ENCODE measurements at places on chromosomes 7 and 10.
A peak's percentile ranks its signal among the peaks of the same experiment; 100 is the strongest.

DNA sequence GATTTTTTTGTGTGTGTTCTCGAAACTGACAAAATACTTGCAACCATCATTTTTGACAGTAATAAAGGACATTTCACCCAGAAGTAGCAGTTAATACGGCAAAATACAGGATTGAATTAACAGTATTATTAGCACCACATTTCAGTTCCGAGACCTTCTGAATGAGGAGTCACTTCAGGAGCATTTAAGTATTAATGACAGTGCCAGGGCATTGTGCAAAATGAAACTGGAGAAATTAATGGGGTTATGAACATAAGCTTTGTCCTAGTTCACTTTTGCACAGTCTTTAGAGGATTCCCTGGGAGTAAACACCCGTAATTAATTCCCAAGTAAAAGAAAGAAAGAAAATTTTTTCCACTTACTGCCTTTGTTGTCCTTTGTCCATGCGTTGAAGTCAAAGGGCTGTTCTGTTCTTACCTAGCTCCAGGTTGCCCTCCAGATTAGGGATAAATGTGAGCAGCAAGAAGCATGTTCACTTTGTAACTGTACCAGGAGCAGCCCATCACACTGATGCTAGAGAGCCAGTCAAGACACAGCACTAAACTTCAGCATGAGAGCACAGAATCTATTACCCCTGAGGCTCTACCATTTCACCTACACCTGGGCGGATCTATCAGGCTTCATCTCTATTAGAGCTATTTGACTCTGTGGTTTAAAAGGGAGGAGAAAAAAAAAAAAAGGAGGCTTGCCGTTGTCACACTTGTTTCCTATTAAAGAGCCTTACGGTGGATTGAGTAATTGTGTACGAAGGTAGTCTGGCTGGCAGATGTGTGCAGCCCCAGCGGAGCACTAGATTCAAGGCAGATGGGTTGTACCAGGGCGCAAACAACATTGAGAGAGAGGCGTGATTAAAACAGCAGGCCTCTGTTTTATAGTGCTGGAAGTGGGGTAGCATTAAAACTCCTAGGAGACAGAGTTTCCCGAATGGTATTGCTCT is 297.8 kb upstream of the SEMA3A start:
- no peak for DNase-seq

- peak; percentile 21 for DNase-seq
Measured at GRCh38 chr7:94003446-94004023, 620 bp downstream of the BET1 start.

DNA sequence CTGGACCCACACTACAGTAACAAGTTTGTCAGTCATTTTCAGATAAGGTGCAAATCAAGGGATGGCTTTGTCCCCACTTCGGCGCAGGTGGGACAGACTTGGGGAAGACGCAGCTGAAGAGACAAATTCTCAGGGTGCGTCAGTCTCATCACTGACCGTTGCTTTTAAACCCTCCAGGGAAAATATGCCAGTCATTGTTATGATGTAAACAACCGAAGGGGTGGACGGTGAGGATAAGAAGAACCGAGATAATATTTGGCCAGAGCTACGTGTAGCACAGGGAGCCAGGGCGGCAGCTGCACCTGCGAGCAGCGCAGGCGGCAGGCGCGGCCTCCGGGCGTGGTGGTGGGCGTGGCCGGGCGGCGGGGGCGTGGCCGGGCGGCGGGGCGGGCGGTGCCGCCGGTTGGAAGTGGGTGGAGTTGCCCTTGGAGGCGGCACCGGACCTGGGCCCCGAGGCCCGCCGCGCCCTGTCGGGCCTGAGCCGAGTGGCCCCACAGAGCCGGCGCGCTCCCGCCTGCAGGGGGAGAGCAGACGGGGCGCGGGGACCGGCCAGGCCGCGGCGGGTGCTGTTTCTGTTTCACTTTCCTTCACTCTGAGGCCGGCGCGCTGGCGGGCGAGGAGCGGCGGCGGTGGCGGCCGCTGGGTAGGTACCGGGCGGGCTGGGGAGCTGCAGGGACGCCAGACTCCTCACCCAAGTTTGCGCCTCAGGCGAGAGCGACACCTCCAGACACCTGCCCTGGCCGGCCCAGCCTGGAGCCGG is at the start of gene PCGF5:
Gene PCGF5 (plus strand): TSS at position 470 of the 760 bp plus-strand sequence. CDS start 2,209 bp downstream, outside the sequence.
- DNase-seq: peak; percentile 90

DNA sequence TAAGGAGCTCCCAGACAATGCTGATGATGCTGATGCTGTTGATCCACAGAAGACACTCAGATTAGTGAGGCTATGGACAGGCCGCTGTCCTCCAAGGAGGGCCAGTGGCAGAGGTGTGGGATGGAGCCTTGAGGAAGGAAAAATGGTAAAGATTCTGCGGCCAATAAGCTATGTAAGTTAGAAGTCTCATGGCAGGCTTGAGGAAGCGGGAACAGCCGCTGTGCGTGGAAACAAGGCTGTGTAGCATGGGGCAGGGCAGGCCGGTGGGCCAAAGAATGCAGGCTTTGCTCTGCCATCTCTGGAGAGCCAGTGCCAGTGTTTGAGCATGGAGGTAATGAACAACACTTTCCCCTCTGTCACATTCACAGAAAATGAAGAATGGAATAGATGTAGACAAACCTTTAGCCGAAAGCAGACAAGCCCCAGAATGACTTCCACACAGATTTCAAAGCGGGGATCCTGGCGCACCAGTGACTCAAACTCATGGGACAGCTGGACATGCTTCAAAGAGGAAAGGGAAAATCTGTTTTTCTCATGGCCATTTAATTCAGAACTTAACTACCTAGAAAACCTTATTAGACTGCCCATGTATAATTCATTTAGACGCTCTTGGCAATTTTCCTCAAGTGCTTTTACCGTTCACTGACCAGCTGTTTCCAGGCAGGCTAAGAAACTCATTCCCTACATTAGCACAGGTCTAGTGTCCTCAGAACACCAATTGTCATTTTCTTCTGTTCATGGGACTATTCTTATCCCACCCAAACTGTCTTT is 16.9 kb upstream of the FIGNL1 start:
- DNase-seq: no peak

DNA sequence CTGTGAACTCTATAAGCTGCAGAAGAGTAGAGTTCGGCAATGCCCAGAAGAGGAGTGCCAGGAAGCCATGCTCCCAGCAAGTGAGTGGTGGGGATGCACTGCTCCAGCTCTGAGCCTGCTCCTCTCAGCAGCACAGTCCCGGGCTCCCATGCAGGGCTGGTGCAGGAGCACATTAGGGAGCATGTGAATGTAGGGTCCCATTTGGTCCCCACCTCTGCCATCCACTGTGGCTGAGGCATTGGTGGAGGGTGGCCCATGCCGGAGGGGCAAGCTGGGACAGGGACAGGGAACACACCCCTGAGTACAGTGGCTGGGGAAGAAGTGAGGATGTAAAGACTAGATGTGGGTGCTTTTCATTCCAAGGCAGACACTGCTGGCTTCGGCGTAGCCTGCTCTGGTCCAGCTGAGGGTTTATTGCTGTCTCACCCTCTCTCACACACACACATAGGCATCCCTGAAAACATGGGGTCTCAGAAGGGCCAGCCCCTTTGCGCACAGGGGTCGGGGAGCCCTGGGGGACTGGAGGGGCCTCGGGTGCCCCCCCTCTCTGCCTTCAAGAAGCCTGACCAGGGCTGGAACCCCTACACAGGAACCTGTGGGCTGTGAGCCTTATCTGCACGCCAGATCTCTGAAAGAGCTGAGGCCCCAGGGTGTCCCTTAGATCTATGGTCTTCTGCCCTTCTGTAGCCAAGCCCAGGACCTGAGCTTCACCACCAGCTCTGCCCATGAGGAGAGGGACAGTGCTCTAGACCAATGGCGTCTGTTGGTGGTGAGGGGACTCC is 341.0 kb downstream of the TCERG1L start:
- no peak for DNase-seq

DNA sequence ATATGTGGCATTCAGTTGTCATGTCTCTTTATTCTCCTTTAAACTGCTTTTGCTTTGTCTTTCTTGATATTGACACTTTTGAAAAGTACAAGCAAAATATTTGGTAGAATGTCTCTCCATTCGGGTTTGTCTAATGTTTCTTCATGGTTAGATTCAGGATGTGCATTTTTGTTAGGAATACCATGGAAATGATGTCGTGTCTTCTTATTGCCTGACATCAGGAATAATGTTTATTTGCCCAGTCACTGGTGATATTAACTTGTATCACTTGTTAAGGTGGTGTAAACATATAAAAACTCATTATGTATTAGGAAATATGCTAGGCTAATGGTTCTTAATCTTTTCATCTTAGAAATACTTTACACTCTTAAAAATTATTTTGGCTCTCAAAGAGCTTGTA is 43.4 kb downstream of the CDK1 start:
- no peak for DNase-seq

DNA sequence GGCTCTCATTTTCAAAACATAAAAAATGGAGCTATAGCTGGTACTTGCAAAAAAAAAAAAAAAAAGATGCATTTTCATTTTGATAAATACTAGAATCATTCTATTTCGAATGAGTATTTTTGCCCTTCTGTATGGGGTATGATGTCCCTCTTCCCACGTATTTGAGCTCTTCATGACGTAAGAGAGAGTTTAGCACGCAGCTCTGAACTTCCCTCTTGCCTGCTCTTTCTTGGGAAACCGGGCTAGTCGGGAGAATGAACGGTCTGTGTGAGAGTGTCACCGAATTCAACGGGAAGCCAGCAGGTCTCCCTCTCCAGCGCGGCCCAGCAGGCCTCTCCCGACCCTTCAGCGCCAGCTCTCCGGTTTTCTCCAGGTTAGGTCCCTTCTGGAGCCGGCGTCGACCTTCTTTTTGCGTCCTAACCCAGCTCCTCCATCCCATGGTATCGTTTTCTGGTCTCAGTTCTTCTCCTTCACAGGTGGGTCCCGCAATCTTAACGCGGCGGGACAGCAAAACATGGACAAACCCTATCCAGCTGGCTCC is 159.2 kb upstream of the PITRM1 start:
- DNase-seq: no peak

GRCh38 chr10:50362547-50363125 is 111.3 kb upstream of the ASAH2 start:
- no peak for DNase-seq

DNA sequence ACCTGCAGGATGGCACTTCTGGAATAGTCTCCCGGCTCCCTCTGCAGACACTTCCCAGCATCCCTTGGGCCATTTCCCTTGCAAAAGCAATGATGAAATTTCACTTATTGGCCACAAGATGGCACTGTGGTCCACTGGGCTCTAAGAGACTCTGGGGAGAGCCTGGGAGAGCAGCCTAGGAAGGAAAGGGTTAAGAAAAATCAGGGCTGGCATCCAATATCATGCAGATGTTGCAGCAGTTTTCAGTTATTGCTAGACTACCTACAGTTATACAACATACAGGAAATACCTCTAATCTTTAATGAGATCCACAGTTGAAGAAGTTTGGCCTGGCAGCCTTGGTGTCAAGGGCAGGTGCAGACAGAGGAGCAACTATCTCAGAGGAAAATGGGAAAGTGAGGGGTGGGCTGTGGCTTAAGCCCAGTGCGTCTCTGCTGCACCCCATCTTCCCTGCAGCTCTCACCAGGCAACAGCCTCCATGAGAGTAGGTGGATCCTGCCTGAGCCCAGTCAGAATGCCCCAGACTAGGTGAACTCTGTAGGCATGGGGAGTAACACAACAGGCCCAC is 100.2 kb upstream of the PRSS58 start:
- peak; percentile 80 for DNase-seq

DNA sequence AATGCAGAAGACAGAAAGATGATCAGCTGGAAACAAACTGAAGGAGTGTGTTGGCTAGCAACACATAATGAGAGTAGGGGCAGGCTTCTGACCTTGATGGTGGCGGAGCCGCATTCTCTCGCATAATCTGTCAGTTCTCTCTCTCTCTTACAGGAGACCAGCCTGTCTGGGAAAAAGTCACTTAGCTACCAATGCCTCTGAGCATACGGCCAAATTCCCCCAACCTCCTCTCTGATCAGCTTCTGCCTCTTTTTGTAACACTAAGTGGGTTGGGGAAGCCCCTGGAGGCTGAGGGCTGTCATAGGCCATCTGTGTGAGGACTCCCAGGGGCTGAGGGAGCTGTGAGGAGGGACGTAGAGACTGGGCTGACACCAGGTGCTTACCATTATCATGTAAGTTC is 104.6 kb downstream of the HIPK2 start:
- peak; percentile 79 for DNase-seq

- DNase-seq: no peak
Measured at GRCh38 chr7:112833082-112833481, 42.9 kb upstream of the TMEM168 start.

DNA sequence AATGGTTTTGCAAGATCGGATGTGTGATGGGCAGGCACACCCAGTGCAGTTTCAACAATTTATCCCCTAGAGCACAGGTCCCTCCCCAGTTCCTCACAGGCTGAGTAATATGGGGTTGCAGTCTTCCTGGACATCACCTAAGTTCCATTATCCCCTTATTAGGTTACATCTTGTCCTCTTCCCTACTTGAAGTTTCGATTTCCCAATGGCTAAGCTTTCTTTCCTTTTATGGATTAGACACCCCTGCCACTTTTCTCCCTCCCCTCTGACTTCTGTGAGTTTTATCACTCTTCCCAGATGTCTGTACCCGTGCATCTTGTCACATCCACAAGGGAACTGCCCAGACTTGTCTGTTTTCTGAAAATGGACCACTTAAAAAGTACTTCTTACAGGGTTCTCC is 2.4 kb upstream of the NIPSNAP2 start:
- DNase-seq: no peak

DNA sequence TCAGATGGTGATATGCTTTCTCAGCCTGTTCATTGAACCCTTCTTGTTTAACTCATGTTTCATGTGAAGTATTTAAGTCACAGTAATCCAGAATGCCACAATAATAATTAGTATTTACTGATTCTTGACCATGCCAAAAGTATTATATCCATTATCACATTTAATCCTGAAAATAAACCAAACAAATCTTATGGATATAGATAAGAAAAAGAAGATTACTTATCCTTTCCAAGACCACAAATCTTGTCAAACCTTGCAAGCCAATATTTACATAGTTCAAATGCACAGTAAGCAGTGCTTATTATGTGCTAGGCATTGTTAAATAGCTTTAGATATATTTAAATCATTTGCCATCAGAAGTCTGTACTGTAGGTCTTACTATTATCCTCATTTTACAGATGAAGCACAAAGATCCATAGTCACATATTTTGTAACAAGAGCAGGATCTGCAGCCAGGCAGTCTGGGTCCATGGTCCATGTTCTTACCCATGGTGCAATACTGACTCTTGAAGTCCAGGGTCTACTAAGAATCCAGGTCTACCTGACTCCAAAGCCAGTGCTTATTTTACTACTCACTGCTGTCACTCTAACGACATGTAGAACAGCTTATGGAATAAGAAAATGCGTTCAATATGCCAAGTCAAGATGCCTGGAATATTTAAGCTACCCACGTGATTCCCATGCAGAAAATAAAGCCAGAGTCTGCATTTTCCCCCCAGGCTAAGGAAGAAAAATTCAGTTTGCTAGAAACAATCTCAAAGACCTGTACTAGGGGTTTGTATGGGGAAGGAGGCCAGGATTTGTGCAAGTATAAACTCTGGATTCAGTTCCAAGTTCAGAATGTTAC is 984.8 kb upstream of the LRRTM3 start:
- DNase-seq: no peak

- peak; percentile 99 for DNase-seq
Measured at GRCh38 chr10:97479939-97480338, 18.3 kb downstream of the MMS19 start.

DNA sequence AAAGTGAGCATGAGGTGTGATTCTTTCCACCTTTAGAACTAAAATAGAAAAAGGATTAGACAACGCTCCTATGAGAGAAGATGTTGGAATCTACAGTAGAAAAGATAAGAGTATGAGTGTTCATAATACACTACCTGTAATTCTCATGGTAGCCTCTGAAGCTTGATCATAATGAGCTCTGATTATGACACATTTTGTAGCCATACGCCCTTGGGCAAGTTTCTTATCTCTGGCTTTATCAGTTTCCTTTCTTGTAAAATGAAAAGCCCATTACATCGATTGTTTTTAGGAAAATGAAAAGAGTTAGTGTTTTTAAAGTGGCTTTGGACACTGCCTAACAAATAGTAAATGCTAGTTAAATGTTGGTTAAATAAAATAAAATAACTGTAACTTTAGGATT is 22.4 kb upstream of the PRSS58 start:
- DNase-seq: no peak

All from GM23338 (cell line).